ENCODE measurements at places on chromosomes 13 and 19.

DNA sequence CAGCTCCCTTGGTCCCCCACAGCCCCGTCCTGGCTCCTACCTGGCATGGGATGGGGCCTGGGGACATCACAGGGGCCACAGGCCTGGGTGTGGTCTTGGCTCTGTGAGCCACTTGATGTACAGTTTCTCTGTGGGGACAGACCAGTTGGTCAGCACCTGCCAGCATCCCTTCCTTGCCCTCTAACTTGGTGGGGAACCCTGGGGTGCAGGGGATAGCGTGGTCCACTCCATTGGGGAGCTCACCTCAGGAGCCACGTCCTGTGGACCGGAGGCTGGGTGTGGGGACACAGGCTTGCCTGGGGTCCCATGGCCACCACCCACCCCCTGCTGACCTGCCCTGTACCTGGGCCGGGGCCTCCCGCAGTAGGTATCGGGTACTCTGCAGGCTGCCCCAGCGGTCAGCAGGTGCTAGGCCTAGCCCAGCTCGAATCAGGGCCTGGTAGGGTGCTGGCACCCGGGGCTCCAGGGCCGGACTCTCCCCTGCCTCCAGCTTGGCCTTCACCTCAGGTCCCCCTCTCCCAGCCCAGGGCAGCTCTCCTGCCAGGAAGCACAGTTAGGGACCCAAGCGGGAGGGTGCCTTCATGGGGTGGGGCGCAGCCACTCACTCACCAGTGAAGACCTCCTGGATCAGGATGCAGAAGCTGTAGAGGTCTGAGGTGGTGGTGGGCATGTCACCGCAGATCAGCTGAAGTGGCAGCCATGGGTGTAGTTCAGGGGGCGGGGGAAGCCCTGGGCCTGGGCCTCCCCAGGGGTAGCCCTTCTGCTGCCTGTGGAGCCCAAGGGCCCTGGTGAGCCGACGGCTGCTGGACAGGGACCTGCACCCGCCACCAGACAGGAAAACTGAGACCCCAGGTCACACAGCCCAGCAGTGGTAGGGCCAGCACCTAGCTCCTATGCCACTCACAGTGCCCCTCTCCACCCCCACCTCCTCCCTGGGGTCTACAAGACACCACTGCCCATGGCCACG lies 14.9 kb downstream of the ARHGAP33 start:
- no peak for DNase-seq

DNA sequence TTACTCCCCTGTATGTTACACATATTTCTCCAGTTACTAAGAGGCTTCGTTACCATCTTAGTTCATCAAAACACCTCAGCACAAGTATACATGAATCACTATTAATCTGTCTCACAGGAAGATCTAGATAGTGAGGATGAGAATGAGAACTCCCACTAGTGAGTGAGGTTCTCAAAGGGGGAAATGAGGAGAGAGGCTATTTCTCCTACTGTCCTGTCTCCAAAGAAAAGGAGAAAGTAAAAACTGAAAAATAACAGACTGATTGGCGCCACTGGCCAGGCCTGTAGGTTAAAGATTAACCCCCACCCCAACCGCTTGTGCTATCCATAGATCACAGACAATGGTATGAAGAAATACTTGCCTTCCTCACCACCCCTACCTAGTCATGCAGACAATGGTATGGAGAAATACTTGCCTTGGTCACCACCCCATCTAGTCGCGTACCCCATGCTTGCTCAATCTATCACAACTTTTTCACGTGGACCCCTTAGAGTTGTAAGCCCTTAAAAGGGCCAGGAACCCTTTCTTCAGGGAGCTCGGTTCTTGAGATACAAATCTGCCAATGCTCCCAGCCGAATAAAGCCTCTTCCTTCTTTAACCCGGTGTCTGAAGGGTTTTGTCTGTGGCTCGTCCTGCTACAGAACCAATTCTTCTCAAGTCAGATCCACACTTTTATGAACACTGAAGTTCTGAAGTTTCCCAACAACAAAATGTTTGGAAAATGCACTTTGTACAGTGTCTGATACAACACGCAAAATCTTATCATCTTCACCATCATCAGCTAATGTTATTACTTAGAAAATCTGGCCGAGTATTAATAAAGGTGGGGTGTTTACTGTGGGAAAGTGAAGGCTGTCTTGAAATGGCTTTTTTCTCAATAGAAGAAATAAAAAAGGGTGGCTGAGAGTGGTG lies 598.1 kb downstream of the UQCRFS1 start:
- DNase-seq: no peak

DNA sequence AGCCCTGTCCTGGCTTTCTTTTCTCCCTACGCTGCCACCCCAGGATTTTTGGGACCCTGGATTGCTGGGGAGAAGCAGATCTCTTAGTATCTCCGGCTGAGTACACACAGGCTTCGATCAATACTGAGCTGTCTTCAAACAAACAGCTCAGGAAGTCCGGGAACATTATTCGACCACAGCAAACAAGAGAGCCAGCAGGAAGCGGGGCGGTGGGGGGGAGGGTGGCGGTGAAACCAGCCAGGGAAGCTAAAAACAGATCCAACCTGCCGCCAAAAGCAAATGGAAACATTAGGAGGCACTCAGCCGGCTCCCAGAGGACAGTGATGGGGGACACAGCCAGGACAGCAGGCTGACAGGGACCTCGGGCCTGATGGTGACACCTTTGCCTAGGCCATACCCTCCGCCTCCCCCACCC lies 12.2 kb upstream of the BCAM start:
- DNase-seq: no peak

DNA sequence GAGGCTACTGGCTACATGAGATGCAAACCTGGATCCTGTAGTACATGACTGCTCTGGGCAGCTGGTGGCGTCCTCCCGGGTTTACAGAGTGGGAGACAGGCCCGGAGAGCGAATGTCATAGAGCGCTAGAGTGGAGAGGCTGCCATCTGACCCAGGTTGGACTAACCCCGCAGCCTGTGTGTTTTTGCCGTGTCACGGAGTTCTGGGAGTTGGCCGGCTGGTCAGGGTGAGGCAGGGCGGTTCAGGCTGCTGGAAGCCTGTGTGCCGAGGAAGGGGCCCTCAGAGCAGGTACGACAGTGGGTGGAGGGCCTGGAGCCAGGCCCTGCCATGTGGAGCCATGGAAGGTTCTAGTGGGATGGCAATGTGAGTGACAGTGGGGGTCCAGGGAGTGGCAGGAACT lies 12.5 kb downstream of the CRTC1 start:
- no peak for DNase-seq

- DNase-seq: no peak
Measured at GRCh38 chr13:44260336-44260735, 113.3 kb upstream of the SERP2 start.

GRCh38 chr13:65830411-65831205 lies 1399.5 kb downstream of the PCDH9 start:
- no peak for DNase-seq

GRCh38 chr19:5926641-5927440 lies 12.8 kb downstream of the CAPS start:
- no peak for DNase-seq

DNA sequence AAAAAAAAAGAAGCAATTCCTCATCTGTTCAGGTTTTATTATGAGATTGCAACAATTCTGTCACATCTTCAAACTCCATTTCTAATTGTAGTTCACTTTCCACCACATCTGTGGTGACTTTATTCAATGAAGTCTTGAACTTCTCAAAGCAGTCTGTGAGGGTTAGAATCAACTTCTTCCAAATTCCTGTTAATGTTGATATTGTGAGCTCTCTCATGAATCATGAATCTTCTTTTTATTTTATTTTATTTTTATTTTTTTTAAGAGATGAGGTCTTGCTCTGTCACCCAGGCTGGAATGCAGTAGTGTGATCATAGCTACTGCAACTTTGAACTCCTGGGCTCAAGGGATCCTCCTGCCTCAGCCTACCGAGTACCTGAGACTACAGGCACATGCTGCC lies 19.6 kb downstream of the ARHGAP35 start:
- no peak for DNase-seq

- no peak for DNase-seq
Measured at GRCh38 chr13:28575200-28575599, 80.3 kb upstream of the FLT1 start.

DNA sequence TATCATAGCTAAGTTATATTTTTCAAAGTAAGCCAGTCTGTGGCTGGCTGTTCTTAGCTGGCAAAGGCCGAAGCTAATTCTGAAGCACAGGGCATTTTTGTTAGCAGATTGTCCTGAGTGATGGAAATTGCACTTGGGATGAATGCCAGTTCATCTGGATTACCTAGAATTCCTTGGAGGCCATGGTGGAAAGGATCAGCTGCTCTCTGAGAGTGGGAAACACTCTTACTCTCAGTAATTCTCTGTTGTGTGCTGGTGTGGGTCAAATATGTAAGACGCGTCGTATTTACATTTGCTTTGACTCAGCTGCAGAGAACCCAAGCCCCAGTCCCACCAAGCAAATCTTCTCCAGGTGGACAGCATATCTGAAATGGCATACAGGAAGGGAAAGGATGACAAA lies 60.7 kb upstream of the C1QTNF9B start:
- DNase-seq: no peak

DNA sequence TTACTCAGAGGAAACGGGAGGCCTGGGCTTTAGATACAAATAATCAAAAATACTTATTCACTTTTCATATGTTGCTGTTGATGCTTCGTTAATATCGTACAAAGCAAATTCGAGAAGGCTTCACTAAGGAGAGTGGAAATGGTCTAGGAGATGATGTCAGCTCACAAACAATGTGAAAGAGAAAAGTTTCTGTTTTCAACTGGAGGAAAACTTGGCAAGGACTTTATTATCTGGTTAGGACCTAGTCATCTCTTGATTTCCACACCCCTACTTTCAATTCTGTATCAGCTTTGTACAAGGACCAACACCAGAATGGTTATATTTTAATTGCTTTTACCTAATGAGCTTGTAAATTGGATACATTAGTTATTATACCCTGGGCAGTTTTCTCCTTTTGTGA lies 88.0 kb downstream of the SLC10A2 start:
- DNase-seq: no peak

GRCh38 chr19:56538254-56538760 lies 441 bp upstream of the ZFP28 start:
- DNase-seq: peak; percentile 75

- no peak for DNase-seq
Measured at GRCh38 chr19:4911314-4911713, 2.0 kb downstream of the UHRF1 start.

DNA sequence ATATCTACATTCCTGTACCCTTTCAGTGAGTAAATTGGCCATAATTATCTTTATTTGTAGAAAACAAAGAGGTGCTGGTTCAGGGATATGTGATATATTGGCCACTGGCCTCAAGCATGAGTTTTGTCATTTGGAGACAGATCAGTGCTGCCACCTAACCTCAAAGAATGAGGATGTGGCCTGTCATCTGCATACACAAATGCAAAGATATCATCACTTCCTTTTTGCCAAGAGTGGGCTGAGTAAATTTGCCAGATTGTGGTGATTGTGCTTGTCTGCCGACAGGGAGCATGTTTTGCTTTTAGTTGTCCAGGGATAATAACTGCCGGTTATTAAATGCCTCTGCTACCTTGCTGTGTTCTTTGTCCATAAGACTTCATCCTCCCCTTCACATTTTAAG lies 44.2 kb downstream of the WASF3 start:
- DNase-seq: no peak

GRCh38 chr19:33719366-33720154 lies 77.1 kb upstream of the KCTD15 start:
- DNase-seq: no peak

DNA sequence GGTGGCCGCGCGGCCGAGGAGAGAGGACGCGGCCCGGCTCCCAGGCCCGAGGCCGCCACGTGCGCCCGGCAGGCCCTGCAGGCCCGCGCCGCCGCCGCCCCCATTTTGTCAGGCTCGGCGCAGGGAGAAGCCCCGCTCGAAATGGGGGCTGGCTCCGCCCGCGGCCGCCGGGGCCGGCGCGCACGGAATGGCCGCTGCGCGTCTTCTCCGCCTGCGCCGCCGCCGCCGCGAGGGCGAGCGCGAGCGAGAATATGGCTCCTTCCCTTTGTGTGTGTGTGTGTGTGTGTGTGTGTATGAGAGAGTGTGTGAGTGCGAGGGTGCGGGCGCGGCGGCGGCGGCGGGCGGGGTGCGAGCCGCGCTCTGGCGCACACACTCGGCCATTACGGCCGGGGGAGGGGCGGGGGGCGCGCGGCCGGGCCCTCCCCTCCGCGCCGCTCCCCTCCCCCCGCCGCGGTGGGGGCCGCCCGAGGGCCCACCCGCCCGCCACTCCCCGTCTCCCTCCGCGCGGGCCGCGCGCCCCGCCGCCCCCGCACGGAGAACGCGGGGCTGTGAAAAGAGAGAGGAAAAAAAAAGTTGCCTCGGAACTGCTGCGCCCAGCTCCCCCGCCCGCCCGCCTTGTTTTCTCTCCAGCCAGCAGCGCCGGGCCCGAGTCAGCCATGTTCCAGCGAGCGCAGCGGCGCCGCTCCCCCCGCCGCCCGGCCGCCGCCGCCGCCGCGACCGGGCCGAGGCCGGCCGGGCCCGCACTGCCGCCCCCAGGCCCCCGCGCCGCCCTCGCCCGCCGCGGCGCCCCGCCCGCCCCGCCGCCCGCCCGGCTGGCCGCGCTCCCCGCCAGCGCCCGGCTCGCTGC lies 1.0 kb downstream of the HMGB1 start:
- peak; percentile 76 for DNase-seq

GRCh38 chr19:4144666-4145249 lies 8.7 kb upstream of the CREB3L3 start:
- DNase-seq: no peak

- DNase-seq: no peak
Measured at GRCh38 chr13:58946274-58946673, 1217.5 kb downstream of the DIAPH3 start.

GRCh38 chr19:18496167-18496979 lies 25.5 kb downstream of the ELL start:
- peak; percentile 39 for DNase-seq

DNA sequence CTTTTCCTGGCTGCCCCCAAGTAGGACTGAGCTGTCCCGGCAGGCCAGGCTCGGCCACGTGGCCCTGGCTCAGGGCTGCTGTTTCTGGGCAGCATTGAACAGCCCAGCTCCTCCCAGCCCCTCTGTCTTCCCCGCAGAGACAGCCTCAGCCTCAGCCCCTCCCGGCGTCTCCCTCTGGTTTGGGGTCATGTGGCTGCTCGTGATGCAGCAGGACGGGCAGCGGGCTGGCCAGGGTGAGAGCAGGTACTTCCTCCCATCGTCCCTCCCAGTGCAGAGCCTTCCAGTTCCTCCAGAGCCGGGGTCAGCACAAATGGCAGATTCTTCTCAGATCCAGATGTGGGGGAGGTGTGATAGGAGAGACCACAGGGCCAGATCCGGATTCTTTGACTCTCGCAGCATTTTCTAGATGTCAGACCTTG lies 114.6 kb downstream of the KDM4B start:
- no peak for DNase-seq

GRCh38 chr19:44789943-44790483 lies 12.3 kb downstream of the CBLC start:
- DNase-seq: no peak

GRCh38 chr19:44003461-44004009 lies 778 bp downstream of the ZNF230 start:
- no peak for DNase-seq

DNA sequence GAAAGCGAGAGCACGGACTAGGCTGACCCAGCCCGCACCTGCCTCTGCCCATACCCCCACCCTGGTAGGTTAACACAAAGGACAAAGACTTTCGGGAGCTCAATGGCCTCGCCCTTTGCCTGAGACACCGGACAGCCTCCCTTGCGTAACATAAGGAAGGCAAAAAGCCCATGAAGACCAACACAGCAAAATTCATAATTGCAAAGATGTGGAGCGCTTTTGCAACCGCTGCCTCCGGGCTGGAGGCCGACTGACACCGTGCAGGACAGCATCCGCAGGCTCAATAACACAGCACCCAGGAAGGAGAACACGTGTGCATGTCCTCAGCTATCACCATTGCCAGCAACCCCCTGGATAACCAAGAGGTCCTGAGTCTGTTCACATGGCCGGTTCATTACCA lies 15.4 kb downstream of the LILRA1 start:
- no peak for DNase-seq
